ENCODE measurements at places on chromosomes 5 and 9. TPM values are rescaled to one million over a fixed set of nuclear protein-coding genes. Genes with fewer than 3 reads are reported as not detected.

DNA sequence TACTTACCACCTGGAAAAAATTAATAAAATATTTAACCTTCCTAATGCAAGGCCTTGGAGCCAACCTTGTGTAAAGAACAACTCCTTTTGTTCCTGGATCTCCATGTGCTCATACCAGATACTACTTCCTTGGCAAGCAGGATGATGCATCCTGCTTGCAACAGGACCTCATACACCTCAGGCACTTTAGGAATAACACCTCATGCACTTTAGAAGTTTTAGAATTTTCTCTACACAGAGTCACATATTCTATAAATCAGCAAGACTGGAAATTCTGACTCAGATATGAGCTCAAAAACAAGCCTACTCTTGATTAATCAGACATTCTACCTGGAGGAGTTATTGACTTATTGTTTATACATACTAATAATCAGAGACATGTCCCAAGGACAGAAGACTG is 209.6 kb upstream of the CDH10 start:
- DNase-seq, result no peak

SH3GLB2 gene
- 33.0 TPM for total RNA-seq

DNA sequence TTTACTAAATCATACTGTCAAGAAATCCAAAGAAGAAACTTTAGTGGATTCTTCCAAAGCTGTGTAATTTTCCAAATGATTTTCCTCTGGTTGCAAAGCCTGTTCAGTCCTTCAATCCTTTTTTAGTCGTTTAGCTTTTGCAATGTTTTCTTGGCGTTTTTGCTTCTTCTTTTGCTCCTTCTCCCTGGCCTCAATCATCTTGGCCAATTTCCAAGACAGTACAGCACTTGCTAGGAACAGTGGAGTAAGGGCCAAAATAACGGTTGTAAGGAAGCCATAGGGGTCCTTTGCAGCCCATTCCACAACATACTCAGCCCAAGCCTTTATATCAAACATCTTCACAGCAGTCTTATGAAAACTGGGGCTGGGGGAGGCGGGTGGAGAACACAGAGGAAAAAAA is 2.4 kb downstream of the SMIM15 start:
- no peak for DNase-seq

ADAMTS6 gene
- 7.0 TPM for total RNA-seq

DNA sequence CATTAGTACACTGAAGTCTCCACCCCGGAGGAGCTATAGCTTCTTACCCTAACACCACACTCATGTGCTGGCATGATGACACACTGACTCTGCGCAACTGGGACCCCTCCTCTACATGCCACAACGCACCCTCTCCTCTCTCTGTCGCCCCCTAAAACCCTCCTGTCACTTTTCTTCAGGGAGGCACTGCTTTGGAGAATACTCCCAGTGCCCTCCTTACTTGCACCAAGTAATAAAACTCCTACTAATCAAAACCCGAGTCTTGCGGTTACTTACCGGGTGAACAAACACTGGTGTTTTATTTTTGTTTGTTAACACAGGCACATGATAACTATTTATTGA is 12.6 kb upstream of the STXBP1 start:
- no peak for DNase-seq

PCDHGB4 gene
- total RNA-seq, result 6.1 TPM

DNA sequence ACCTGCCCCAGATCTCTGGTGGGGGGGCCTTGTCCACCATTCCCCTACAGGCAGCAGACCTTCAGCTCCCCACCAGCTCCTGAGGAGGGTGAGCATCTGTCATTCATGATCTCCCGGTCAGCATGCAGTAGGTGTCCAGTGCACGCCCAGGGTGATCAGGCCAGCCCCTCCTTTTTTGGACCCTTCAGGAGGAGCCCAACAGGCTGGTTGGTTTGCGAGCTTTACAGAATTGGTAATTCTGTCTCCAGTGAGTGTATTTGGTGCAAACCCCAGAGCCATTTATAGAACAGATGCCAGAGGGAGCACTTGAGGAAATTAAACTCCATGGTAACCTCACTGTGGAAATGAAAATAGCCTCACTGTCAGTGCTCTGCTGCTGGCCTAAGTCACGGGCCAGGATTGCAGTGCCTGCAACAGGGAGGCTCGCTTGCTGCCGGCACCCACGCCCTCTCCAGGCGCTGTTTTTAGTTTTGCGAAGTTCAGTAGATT is 23.4 kb downstream of the WNK2 start:
- peak; percentile 89 for DNase-seq

FBP1 gene
- 5.1 TPM for total RNA-seq

GRCh38 chr5:172690258-172691075 is 49.4 kb downstream of the NEURL1B start:
- DNase-seq, result no peak

- no peak for DNase-seq
These were observed 113.0 kb upstream of the ANKRD55 start for GRCh38 chr5:56346044-56346710.

- peak; percentile 3 for DNase-seq
These were observed 98.7 kb downstream of the EDIL3 start for GRCh38 chr5:84285641-84286637.
